ENCODE measurements at places on chromosomes 16 and 17. TPM values are rescaled to one million over a fixed set of nuclear protein-coding genes. Genes with fewer than 3 reads are reported as not detected.

GRCh38 chr17:21113716-21114115 lies 13.0 kb upstream of the DHRS7B start:
- DNase-seq = no peak

GRCh38 chr16:51236583-51236982 lies 85.5 kb upstream of the SALL1 start:
- no peak for DNase-seq

Gene NTHL1
- 28.1 TPM for total RNA-seq

DNA sequence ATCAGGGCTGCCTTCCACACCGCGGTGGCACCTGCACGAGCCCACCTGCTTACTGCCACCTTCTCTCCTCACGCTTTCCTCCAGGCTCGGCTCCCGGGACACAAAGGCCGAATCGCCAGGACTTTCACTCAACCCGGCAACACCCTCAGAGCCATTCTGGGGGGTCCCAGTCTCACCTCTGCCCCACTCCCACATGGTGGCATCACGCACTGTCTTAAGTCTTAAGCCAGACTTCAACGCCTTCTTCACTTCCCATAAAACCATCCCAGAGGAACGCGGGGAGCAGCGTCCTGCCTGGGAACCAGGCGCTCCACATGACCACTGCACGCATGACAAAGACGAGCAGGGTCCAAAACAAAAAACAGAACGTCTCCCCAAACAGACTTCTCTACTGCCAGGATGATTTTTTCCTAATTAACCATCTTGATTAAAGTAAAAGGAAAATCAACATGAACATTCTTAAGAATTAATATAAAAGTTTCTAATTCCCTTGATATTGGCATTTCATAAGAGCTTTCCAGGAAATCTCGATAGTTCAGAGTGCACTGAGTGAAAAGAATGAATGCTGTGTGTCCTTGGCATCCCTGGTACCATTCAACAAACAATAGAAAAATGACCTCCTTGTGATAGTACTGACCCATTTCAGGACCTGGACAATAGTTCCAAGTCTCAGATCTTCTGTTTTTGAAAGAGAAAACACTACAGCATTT lies 2.6 kb downstream of the CANT1 start:
- no peak for DNase-seq

- DNase-seq = no peak
These were observed 3.1 kb upstream of the LHX1 start for GRCh38 chr17:36934144-36934691.

DNA sequence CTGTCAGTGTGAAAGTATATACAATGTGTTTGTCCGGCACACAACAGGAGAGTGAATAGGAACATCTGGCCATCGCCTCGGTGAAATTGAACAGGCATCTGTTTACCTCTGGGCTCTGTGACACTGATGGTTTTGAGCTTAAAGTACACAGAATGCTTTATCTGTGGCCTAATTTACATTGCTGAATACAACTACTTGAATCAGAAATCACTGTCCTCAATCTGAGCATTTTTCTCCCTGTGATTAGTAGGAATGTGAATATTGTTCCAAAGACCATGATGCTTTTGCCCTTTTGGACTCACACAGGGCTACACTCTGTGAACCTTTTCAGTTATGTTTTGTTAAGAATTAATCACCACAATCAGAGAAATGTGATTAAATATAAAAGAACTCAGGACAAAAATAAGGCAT lies 323.0 kb upstream of the TBX2 start:
- peak; percentile 32 for DNase-seq

Gene KRT28
- total RNA-seq = not detected

Gene TM4SF5
- total RNA-seq = not detected

Gene TEKT1
- not detected for total RNA-seq

DNA sequence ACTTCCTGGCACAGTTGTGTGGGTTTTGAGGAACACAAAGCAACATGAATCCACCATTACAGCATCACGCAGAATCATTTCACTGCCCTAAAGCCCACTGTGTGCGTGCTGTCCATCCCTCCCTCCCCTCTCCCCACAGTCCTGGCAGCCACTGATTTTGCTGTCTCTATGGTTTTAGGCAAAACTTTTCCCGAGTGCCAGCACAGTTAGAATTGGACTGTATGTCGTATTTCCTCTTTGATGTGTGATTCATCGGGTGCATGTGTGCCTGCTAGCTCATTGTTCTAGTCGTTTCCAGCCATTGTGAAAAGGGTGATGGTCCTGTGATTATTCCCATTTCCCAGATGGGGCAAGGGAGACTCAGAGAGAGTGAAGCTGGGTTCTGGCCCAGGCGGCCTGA lies 12.7 kb downstream of the KLHL36 start:
- DNase-seq = no peak

GRCh38 chr16:1305823-1306222 lies 3.6 kb upstream of the UBE2I start:
- DNase-seq = no peak

GRCh38 chr16:13672196-13672595 lies 247.8 kb upstream of the ERCC4 start:
- no peak for DNase-seq

Gene CDK12
- total RNA-seq = 27.1 TPM

Gene SPATA32
- total RNA-seq = under 0.01 TPM

DNA sequence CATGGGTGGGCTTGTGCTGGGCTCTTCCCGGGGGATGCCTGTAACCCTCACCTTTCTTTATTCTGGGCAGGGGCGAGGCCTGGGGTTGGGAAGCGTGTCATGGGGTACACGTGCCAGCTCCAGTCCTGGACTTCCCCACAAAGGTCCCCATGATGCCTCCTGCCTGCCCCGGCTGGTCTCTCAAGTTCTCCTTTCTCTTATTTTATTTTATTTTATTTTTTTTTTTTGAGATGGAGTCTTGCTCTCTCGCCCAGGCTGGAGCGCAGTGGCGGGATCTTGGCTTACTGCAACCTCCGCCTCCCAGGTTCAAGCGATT lies 8.6 kb downstream of the ATP2A3 start:
- DNase-seq = no peak

GRCh38 chr16:49578018-49578417 lies 204.4 kb downstream of the C16orf78 start:
- DNase-seq = no peak

Gene ZNF286A
- 37.6 TPM for total RNA-seq

DNA sequence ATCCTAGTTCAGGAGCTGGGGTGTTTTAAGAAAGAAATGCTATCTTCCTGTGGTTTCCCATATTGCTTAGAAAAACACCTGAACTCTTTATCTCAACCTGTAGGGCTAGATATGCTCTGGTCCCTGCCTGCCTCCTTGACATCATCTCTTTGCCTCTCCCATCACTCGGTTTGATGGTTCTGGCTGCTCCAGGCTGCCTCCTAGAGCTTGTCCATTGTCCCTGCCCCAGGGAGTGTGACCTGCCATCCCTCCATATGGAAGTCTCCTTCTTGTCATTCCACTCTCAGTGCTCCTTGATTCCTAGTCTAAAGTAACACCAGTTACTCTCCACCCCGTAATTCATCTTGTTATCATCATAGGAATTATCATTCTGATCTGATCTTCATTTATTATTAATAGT lies 369.0 kb upstream of the EEF2KMT start:
- DNase-seq = no peak

Gene DYNLL2
- 9.1 TPM for total RNA-seq

- no peak for DNase-seq
These were observed 2.1 kb upstream of the SBK1 start for GRCh38 chr16:28289939-28290858.

DNA sequence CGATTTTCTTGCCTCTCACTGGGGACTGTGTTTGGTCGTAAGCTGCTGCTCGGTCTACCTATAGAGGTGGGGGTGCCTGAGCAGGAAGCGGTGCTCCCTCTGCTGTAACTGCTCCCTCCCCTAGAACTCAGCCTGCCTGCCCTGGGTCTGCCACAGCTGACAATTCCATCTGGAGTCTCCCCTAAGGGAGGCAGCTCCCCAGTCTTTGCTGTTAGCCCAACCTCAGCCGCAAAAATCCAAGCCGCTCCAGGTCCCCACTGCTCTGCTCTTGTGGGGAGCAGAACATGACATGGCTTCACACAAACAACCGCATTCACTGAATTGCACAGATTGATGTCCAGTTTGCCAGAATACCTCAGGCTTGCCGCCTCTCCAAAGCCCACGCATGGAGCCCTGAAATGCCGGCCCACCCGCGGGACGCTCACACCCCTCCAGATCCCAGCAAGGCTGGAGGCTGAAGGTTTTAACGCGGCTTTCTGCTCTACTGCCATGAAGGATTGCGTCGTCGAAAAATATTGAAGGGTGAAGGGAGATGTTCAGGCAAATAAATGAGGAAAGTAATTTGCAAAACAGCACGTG lies 221.5 kb upstream of the FOXF1 start:
- no peak for DNase-seq

Gene MT1M
- not detected for total RNA-seq

Gene C16orf74
- total RNA-seq = 5.0 TPM

DNA sequence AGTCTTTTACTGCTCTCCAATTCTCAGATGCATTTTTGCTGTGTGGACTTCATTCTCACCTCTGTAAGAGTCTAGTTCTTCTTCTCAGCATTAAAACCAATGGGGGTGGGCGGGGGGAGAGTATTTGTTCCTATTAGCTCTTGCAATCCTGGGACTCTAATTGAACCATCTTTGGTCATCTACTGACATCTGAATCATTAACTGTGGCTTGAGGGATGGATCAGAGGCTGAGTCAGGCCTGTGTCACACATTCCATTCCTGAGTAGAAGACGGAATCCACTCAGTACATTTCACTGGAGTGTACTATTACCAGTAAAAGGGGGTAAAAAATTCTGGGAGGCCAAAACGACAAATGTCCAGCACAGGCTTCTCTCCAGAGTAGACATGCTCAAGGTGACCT lies 12.8 kb upstream of the ZNF23 start:
- peak; percentile 92 for DNase-seq

- peak; percentile 85 for DNase-seq
These were observed 5.0 kb downstream of the CX3CL1 start for GRCh38 chr16:57377080-57377841.

- no peak for DNase-seq
These were observed 5.3 kb downstream of the PRR15L start for GRCh38 chr17:47952171-47953021.

DNA sequence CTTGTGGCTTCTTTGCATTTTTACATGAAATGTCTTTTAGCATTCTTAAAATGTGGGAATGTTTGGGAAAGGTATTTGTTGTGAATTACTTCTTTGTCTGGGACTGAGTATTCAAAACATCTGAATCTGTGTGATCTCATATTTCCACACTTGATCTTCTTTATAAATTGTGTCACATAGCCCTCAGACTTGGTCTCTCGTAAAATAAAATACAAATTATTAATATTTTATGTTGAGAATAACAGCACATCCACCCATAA lies 81.9 kb downstream of the TUBD1 start:
- peak; percentile 45 for DNase-seq

DNA sequence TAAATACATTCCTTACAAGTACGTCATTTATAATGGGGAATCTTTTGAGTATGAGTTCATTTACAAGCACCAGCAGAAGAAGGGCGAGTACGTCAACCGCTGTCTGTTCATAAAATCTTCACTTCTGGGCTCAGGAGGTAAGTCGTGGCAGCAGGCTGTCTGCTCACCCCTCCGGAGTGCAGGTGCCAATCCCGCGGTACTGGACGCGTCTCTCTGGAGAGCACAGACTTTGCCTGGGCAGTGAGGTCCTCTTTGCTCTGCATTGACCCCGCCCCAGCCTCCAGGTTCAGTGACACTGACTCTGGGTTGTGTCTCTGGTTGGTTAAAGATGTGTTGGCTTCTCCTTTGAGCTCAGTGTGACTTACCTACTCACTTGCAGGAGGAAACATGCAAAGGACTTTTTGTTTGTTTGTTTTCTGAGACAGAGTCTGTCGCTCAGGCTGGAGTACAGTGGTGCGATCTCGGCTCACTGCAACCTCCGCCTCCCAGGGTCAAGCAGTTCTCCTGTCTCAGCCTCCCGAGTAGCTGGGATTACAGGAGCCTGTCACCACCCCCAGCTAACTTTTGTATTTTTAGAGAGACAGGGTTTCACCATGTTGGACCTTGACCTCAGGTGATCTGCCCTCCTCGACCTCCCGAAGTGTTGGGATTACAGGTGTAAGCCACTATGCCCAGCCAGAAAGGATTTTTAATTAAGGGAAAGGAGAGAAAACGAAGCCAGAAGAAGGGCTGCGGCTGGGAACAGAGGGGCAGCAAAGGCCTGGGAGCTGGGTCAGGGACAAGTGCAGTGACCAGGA lies 31.2 kb downstream of the RNF213 start:
- DNase-seq = no peak

GRCh38 chr17:51279183-51279582 lies 18.8 kb downstream of the UTP18 start:
- no peak for DNase-seq

DNA sequence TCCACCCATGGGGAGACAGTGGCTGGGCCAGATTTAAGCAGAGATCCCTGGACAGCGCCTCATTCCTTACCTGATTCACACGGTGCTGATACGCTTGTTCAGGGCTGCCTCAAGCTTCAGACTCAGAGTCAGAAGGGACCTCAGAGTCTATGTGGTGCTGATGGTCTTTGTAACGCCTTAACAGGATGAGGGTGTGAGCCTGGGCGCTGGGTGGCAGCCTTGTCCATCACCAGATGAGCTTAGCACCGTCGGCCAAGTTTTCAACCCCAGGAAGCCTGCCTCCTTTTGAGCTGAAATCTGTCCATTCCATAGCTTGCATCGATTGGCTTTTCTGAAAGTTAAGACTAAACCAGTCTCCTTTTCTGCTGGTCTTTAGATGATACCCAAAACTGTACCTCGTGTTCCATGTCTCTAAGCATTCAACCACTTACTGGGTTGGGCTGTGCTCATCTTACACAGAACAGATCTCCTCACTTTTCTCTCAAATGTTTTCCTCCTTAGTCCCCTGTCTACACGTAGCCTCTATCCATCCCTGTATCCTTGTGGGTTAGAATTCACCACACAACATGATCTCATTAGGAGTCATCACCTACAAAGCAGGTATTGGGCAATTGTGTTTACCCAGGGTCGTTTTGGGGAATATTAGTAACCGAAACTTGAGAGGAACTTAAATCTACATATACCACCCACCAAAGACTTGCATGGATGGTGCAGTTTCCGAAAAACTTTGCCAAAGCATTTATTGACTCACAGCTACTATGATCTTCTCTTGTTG lies 573.4 kb downstream of the CDH13 start:
- peak; percentile 22 for DNase-seq

- no peak for DNase-seq
These were observed 23.4 kb downstream of the MYH13 start for GRCh38 chr17:10349403-10349802.

DNA sequence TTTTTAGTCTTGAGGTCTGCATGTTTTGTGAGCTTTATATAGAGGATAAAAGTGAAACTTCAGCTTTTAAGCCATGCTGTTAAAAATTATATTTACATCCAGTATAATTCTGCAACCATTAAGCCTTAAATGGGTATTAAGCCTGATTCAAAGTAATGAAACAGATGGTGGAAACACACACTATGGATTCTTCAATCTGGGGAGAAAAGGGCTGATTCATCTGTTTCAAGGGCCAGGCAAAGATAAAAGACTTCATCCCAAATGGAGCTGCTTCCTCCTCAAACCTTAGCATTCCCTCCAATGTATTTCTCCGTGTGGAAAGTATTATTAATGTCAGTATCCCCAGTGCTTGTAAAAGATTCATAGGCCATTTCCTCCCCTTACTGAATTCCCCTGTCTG lies 367.4 kb upstream of the ZFHX3 start:
- no peak for DNase-seq

- no peak for DNase-seq
These were observed 18.3 kb downstream of the POLR3K start for GRCh38 chr16:35011-35677.

- peak; percentile 94 for DNase-seq
These were observed 119.6 kb upstream of the HAS3 start for GRCh38 chr16:68985855-68986254.
